ENCODE measurements at places on chromosomes 12 and 14.

DNA sequence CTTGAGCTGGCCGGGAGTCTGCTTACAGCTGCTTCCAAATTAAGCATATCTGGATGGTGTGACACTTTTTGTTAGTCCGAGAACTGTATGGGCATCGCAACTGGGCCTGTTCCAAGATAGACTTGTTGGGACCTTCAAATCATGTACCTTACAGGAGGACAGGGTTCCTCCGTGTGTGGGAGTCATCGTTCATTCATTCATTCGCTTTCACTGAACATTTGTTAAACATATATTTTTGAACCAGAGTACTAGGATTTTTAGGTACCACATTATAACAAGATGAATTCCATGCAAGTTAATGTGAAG, 387 bp upstream of the IPO8 start:
- DNase-seq: no peak

GRCh38 chr12:116924558-116925453, 14.1 kb downstream of the FBXW8 start:
- DNase-seq: peak; percentile 16

GRCh38 chr14:34372786-34373185, 89.3 kb downstream of the SPTSSA start:
- DNase-seq: no peak

GRCh38 chr12:69459477-69459876, 10.7 kb upstream of the FRS2 start:
- DNase-seq: no peak

- DNase-seq: no peak
These were observed 119.3 kb downstream of the HMGA2 start for GRCh38 chr12:65943388-65944137.

DNA sequence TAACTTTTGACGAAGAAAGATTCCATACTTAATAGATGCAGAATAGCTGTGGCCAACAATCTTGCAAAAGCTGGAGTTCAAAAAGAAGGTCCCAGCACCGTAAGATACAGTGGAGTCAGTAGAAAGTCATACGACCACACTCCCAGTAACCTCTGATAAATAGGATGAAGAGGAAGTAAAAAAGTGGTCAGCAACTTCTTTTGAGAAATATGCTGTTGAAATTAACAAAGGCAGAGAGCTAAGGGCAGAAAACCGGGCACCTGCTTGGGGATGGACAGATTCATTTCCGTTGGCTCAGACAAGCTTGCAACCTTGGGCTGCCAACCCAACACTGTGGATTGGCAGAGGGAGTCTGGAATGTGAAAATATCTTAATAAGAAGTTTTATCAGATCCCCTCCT, 40.0 kb downstream of the BTG1 start:
- no peak for DNase-seq

GRCh38 chr14:103846097-103846496, 1.3 kb downstream of the PPP1R13B start:
- no peak for DNase-seq

- no peak for DNase-seq
These were observed 26.1 kb downstream of the SERPINA11 start for GRCh38 chr14:94426526-94426925.

- DNase-seq: no peak
These were observed 803 bp downstream of the STK38L start for GRCh38 chr12:27244689-27245488.

DNA sequence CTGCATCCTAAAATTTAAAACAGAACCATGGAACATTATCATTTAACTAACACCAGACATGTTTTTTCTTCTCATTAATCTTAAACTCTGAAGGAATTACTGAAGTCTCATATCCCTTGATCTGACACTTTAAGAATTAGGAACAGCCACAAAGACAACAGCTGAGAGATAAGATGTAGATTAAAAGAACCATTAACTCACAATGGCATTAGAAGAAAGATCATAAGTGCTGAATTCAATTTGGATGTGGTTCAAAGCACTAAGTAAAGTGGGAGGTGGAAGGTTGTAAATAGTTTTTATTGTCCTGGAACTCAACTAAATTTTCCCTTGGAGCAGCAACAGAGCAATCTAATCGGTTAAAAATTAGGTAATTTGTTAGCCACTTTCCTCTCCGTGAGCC, 199.0 kb upstream of the ATP2B1 start:
- DNase-seq: no peak

DNA sequence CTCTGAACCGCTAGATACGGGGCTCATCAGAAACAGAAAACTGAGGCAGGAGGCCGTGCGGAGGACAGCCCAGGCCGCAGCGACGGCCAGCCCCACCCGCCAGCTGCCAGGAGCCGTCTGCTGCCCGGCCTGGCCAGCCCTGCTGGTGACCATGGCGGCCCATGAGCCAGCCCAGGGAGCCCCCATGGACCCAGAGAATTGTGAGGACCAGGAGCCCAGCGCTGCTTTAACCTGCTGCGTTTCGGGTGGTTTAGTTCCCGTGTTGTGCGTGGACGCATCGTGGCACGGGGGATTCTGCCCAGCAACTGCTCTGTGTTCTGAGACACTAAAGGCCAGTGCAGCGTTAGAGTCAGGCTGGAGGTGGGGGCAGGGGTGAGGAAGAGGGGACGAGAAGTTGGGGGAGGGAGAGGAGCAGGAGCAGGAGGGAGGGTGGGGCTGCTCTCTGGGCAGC, 44.2 kb downstream of the NOC4L start:
- no peak for DNase-seq

GRCh38 chr14:69850086-69850735, 29.0 kb upstream of the SMOC1 start:
- DNase-seq: no peak

DNA sequence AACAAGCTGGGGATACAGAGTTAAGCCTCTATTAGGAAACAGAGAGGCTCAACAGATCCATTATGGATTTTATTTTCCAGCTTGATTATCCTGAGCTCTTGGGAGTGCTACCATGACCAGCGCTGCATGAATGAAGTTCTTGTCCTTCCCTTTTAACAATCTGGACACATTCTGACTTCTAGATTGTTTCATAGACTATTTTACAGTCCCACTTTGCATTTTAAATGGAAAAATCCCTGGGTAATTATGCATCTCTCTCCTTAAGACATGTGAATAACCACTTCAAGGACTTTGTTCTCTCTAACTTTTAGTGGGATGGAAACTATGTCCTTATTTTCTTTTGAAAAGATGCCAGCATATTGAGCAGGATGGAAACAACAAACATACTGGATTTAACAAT, 2.0 kb downstream of the CCDC198 start:
- DNase-seq: no peak

GRCh38 chr14:59529189-59529588, 44.9 kb downstream of the JKAMP start:
- no peak for DNase-seq

DNA sequence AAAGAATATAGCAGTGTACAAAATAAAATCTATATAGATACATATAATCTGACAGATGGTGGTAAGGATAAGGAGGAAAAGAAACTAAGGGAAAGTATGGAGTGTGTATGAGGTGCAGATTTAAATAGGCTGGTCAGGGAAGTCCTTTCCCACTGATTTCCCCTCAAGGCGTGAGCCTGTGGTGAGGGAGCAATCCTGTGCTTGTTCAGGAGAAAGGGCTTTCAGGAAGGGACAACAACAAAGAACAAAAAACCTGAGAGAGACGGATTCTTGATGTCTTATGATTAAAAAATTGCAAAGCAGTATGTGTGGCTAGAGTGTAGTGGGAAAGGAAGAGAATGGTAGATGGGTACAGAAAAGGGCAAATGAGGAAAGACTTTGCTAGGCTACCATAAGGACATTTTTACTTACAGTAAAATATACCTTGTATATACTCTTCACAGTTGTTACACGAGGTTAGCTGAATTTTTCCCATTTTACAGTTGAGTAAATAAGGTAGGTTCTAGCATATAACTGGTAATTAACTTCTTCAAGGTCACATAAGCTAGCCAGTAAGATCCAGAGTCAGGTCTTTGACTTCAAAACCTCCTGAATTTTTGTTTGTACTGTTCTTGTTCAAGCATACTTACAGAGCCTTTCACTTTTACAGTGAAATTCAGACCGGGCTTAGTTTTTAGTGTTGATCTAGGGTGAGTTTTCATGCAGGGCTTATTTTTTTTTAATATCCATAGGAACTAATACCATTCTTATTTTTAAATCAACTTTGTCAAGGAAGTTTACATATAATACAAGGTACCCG, 15.6 kb downstream of the CNOT2 start:
- DNase-seq: no peak

DNA sequence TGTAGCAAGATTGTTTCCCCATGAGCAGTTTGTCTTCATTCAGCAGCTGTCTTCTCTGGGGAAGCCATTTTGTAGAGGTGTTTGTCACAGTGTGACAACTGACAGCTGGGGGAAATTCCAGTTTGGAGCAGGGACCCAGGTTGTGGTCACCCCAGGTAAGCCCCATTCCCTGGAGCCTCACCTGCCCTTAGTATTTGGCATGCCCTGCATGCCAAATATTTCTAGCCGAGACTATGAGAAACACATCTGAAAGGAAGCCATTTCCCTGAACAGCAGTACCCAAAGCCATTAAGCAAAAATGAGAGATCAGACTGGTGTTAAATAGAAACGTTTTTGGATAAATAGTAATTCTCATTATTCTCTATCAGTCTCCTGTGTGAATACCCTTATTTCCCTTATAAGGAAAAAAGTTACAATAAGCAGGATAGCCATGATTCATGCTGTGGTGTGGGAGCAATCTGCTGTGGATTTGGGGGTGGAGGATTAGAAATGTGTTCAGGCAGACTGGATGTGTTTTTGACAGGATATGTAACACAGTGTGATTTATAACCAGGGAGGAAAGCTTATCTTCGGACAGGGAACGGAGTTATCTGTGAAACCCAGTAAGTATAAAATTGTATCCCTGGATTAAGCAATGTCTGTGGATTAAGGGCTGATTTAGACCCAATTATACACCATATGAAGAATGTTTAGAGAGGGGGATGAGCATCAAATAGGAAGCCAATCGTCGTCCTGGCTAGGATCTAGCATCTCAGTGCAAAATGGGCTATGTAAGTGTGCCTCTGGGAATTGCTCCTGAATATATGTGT, 68.9 kb downstream of the DAD1 start:
- DNase-seq: no peak

GRCh38 chr14:92719421-92719820, 29.0 kb downstream of the LGMN start:
- no peak for DNase-seq
